ENCODE measurements at places on chromosomes 6 and 20. TPM values are rescaled to one million over a fixed set of nuclear protein-coding genes. Genes with fewer than 3 reads are reported as not detected.

The OR2W1 gene
- not detected for total RNA-seq

The SLCO4A1 gene
- 1.6 TPM for total RNA-seq

The ZNF391 gene
- 9.2 TPM for total RNA-seq

The HSPA12B gene
- total RNA-seq: 1.4 TPM

The CFB gene
- total RNA-seq: not detected

The MATN4 gene
- 0.20 TPM for total RNA-seq

The SLC32A1 gene
- total RNA-seq: not detected

- DNase-seq: no peak
Observed at GRCh38 chr6:149090937-149091336, 226.6 kb upstream of the TAB2 start.

- DNase-seq: no peak
Observed at GRCh38 chr6:12294851-12295536, 4.8 kb downstream of the EDN1 start.

GRCh38 chr6:44567406-44567805 lies 179.9 kb downstream of the CDC5L start:
- DNase-seq: peak; percentile 36

DNA sequence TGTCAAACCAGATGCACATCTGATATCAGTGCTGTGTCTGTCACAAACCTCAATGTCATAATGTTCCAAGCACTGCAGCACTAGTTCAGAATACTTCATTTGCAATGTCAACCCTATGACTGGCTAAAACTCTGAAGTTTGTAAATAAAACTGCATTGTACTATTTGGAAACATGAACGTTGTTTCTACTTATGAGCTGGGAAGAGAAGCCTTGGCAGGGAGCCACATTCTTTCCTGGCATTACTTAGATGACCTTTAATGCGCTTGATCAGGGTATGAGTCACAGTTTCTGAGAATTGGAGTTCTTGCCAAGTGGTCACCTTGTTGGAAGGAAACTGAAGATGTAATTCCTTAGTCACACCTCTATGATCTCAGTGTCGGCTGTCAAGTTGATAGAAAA lies 664.8 kb upstream of the MMS22L start:
- DNase-seq: no peak

DNA sequence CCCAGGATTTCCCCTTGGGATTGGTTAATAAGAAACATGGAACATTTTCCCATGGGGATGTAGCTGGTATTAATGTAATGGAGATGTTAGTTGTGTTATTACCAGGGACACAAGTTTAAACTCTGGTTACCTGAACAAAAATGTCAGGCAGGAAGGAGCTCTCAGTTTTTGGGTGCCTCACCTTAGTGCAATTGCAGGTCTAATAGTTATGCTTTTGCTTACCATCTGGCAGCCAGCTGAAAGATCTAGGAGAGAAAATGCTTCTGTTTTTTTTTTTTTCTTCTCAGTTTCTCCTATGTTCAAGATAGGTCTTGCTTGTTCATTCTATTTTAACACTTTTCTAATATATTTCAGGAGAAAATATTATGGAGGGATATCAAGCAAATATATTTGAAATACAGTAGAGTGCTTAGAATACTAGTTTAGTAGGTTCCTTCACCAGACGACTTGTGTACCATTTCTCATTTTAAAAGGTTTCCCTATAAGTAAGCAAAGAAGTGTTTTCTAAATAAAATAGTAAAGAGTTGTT lies 4.2 kb upstream of the UBE2J1 start:
- no peak for DNase-seq

GRCh38 chr20:54539521-54540046 lies 64.2 kb downstream of the DOK5 start:
- no peak for DNase-seq

DNA sequence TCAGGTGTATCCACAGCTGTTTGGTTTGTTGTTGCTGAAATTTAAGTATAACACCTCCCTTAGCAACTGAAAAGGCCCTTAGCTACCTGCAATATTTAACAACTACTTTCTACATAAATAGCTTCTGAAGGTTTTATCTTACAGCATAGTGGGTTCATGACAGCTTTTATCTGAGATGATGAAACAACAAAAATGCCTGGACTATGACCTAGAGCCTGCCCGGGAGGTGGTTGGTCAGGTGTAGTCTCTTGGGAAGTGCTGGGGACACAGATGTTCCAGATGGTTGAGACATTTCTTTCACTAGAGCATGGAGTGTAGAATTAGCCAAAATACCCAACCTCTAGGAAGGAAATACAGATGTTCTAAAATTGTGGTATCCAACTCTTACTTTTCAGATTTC lies 705.4 kb downstream of the MAFB start:
- no peak for DNase-seq

GRCh38 chr6:82006027-82006738 lies 241.4 kb downstream of the IBTK start:
- DNase-seq: peak; percentile 61

GRCh38 chr20:45926731-45927070 lies 7.8 kb upstream of the PCIF1 start:
- no peak for DNase-seq

DNA sequence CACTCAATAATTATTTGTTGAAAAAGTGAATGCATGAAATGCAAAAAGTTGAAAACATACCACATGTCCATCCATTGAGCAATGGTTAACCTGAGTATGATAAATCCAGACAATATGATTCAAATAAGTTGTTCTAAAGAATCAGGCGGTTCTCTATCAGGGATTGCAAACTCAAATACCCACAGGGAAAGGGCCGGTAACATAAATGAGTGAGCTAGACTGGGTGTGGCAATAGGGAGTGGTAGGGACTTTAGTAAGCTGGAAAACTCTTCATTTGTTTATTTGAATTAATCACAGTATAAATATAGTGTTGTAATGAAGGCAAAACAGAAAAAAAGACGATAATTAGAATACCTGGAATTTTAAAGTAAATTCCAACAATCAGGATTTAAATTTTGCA lies 106.3 kb downstream of the BCAS1 start:
- no peak for DNase-seq

DNA sequence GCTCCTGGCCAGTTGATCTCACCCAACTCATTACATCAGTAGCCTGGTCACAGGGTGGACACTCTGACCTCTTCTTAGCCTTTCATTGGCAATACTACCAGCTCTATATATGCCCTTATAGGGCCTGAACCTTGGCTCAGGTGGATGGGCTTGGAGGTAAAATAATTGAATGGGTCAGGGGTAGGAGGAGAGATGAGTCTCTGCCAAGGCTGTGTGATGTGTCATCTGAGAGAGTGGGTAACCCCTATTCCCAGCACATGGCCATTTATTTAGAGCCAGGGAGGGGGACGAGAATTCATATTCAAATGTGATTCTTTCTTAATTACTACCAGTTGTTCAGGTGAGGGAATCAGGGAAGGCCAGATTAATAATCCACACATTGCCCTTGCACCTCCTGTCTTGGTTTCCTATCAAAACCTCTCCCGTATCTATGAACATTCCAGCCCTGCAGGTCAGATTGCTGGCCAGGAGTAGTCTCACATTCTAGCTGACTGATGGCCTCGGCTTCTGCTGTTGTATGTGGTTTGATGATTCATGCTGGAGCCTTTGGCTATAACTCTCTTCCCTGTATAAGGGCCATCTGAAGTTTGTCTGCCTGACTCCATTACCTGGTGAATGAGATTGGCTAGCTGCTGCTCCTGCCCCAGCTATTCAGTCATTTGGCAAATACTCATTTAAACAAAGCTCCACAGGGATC lies 13.4 kb downstream of the C20orf173 start:
- no peak for DNase-seq

- DNase-seq: no peak
Observed at GRCh38 chr6:101294676-101295075, 98.8 kb upstream of the GRIK2 start.

GRCh38 chr6:162409741-162410691 lies 317.6 kb downstream of the PRKN start:
- DNase-seq: peak; percentile 70

DNA sequence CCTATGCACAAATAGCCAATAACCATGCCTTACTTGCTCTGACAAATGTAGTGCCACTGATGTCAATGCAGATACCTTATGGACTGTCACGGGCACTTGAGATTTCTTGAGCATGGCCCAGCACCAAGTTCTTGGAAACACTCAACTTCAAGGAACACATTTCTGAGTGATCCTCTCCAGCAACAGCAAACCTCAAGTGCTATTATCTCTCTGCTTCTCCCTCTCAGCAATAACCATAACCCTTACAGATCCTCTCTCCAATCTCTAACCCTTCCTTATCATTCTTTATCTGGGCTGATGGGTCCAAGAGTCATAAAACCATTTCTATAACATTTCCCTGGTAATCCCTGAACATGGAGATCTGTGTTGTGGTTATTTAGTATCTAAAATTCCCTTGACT lies 266.9 kb upstream of the STXBP5 start:
- DNase-seq: no peak

- DNase-seq: no peak
Observed at GRCh38 chr20:14556206-14556605, 218.8 kb upstream of the FLRT3 start.

- DNase-seq: no peak
Observed at GRCh38 chr6:134322216-134322615, 4.3 kb upstream of the SGK1 start.
